ENCODE measurements at places on chromosomes 5 and 9.

- no peak for DNase-seq
Observed at GRCh38 chr5:133580618-133581017, 31.7 kb downstream of the FSTL4 start.

DNA sequence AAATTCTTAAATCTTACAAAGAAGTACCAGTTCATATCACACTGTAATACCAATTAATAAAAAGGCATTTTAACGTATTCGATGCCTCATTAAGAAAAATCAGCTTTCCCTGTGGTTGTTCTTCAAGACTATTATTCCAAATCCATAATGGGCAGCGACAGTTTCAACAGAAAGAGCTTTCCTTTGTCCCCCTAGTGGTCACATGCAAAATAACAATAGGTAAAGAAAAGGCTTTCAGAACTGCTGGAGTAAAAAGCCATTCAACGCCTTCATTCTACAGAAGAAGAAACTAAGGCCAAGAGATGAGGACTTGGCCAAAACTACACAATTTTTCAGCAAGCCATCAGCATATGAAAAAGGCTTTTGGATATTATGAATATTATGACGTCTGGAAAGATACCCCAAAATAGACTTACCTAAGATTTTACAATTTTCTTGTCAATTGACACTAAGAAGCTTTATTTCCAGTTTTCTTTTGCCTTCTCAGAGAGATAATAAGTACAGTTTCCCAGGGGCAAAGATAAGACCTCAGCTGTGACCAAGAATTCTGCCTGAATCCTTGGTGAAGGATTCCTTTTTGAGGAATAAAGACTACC is 6.7 kb upstream of the CDH6 start:
- DNase-seq, result no peak

DNA sequence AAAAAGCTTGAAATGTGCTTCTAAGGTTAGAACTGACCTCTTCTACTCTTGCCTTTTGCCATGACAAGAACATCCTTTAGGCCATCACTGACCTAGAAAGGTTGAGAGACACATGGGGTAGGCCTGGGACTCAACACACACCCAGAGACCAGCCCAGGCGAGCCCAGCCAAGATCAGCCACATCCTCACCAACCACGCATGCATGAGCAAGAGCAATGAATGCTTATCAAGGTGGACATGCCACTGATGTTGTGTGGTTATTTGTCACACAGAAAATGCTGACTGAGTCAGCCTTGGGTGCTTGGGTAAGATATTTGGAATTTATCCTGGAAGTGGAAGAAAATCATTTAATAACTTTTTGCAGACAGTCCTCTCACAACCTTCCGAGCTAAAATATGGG is 39.4 kb downstream of the SMIM23 start:
- DNase-seq, result no peak

GRCh38 chr9:77384406-77384805 is 207.1 kb downstream of the VPS13A start:
- DNase-seq, result no peak

- peak; percentile 42 for DNase-seq
Observed at GRCh38 chr9:37283730-37284325, 138.7 kb upstream of the GRHPR start.

DNA sequence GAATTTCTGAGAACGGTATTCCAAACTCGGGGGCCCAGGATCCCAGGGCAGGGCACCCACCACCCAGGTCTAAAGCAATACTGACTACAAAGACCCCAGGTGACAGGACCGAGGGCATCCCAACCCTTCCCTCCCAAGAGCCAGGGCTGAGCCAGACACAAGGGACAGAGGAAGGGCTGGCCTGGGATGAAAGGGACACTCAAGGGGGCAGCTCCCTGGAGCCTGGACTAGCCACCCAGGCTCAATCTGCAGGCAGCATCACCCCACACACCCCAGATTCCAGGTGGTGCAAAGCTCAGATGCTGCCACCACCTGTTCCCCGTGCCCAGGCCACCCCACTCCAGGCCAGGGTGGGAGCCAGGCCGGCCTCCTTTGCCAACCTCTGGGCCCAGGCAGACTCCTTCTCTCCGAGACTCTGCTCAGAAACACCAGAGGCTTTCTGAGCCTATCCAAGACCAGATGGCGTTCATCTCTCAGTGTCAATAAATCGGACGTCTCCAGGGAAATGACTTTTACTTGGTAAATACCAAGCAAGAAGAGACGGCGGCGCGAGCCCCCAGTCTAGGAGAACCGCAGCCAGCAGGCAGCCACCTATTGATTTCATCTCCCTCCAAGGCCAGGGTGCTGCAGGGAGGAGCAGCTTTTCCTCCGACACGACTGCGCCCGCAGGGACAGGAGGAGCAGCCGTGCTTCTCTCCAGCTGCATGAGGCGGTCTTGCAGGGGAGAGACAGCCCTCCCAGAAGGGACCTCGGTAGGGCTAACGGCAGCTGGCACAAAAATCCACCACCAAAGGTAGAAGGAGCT is 94.1 kb upstream of the ADAMTS2 start:
- DNase-seq, result no peak

DNA sequence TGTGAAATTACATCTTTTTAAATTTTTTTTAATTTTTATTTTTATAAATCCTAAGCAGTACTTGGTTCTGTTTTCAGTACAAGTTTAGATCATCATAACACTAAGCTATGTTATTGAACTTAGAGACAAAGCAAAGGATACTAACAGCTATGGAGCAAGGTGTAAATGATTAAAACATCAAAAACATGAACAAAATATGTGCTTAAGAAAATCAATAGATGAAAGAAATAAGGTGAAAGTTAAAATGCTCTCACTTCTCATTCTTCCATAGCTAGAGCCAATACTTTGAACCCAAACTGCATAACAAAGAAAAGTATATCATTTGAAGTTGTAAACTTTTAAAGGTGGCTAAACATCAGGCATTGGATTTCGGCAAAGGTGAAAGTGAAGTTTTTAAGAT is 292.3 kb upstream of the PUM3 start:
- DNase-seq, result no peak

- DNase-seq, result no peak
Observed at GRCh38 chr9:128369024-128369706, 2.0 kb upstream of the URM1 start.

GRCh38 chr5:31781772-31782171 is 142.8 kb downstream of the PDZD2 start:
- no peak for DNase-seq

DNA sequence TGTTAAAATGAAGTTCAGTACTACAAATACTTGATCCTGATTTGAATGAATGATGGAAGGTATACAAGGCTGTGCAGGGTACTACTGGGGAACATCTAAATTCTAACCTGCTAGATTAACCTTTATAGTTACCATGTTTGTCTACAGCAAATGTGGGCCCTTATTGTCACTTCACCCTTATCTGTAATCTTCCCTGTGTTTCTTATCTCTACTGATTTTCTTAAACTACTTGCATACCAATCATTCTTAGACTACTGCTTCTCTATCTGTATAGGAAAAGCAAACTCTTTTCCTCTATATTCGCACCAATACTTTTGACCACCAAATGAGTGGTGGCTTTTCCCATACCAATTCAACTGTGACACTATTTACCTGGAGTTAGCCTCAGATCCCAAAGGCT is 210.7 kb downstream of the HINT1 start:
- no peak for DNase-seq

- no peak for DNase-seq
Observed at GRCh38 chr5:140801494-140801841, 611 bp downstream of the PCDHA3 start.

DNA sequence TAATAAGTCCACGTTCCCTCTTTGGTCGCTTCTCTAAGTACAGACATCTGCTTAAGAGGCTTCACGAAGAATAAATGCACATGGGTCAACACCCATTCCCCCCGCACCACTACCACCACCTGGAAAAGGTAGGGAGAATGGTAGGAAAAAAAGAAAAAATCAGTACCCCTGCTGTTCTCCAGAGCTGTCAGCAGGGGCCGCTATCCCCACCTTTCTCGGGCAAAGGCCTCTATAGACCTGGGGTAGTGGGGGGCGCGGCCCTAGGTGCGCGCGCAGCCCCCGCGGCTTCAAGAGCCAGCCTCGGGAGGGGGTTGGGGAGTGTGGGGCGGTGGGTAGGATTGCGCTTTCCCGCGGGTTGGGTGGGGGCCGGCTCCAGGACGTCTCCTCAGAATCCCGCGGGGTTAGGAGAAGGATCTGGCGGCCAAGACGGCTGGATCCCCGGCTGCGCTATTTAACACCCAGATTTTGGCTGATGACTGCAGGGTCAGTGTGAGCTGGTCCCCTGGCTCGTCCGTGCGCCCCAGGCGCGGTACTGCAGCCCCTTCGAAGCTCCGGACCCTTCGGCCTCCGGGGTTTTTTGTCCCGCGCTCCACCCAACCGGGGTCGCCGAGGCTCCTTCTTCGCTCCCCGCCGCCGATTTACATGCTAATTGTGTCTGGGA is 1.6 kb upstream of the SEMA6A start:
- DNase-seq, result no peak

DNA sequence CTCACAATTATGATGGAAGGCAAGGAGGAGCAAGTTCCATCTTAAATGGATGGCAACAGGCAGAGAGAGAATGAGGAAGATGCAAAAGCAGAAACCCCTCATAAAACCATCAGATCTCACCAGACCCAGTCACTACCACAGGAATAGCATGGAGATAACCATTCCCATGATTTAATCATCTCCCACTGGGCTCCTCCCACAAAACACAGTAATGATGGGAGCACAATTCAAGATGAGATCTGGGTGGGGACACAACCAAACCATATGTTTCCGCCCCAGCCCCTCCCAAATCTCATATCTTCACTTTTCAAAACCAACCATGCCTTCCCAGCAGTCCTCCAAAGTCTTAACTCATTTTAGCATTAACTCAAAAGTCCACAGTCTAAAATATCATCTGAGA is 304.0 kb downstream of the TUSC1 start:
- no peak for DNase-seq

DNA sequence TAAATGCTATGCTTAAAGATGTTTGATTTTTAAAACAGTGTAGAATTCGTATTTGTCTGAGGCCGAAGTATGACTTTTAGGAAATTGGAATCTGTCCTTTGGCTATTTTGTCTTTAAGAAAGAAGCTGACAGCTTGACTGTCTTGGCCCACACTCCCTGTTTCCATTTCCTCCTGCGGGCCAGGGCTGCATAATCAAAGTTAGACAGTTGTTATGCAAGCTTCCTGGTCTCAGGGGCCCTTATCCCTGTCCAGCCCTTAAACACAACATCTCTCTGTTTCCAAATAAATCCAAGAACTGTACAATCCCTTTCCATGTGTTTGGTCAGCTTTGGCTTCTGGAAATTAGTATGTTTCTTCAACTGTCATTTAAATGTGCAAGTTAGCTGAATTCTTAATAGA is 54.6 kb upstream of the ECM2 start:
- DNase-seq, result no peak

DNA sequence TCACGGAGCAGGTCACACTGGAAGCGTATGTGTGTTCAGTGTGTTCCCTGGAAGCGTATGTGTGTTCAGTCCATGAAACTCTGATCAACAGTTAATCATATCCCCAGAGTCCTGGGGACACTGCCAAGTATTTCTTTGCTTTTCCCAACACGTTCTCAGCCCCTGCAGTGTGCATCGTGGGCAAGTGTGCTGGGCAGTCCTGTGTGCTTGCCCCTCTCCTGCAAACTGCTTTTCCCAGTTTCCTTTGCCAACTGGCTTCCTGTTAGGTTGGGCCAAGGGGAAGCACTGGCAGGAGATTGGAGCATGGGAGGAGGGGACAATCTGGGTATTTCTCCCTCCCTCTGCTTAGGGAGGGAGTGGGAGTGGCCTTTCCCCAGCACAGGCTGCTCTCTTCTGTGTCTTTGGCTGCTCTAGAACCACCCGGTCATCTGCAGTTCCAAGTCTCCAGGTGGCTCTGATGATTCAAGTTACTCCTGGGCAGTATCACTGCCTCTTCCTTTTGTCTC is 36.8 kb upstream of the NEK6 start:
- no peak for DNase-seq

DNA sequence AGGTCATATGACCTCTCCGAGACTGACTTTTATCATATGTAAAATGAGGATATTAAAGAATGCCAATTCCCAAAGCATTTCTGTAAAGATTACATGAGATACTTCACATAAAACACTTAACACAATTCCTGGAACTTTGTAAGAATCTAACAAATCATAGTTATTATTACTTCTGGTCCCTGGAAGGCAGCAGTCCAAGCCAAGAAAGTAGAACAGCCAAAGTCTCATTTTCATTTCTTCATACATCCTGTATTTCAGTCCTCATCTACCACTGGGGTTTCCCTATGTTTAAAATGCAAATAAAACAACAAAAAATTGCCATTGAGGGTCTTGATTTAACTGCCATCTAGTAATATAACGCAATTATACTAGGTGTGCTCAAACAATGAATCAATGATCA is 179.5 kb downstream of the MARCHF11 start:
- DNase-seq, result no peak

DNA sequence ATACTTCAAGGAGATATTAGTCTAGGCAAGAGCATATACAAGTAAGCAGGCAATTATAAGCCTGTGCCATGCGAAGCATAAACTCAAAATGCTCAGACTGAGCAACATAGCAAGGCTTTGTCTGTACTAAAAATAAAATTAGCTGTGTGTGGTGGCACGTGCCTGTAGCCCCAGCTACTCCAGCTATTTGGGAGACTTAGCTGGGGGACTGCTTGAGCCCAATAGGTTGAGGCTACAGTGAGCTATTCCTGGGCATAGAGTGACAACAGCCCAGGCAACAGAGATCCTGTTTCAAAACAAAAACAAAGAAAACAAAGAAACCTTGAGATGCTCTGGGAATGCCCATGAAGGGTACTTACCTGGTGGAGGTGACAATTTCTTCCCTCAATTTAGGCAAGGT is 130.5 kb upstream of the ZNF608 start:
- DNase-seq, result no peak

GRCh38 chr5:157478726-157479125 is 18.7 kb downstream of the NIPAL4 start:
- no peak for DNase-seq

DNA sequence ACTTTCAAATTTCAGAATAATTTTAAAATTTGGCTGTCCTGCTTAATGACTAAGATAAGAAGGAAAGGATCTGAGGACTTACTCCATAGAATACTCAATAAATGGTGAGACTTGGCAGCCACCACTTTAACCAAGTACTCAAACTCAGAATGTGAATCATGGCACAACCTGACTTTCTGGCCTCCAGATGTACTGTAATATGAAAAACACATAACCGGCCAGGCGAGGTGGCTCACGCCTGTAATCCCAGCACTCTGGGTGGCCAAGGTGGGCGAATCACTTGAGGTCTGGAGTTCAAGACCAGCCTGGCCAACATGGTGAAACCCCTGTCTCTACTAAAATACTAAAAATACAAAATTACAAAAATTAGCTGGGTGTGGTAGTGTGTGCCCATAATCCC is 10.0 kb upstream of the MARCHF6 start:
- no peak for DNase-seq

GRCh38 chr9:72575666-72576065 is 54.3 kb downstream of the TMC1 start:
- no peak for DNase-seq
